ENCODE measurements at places on chromosomes 16 and 17.

DNA sequence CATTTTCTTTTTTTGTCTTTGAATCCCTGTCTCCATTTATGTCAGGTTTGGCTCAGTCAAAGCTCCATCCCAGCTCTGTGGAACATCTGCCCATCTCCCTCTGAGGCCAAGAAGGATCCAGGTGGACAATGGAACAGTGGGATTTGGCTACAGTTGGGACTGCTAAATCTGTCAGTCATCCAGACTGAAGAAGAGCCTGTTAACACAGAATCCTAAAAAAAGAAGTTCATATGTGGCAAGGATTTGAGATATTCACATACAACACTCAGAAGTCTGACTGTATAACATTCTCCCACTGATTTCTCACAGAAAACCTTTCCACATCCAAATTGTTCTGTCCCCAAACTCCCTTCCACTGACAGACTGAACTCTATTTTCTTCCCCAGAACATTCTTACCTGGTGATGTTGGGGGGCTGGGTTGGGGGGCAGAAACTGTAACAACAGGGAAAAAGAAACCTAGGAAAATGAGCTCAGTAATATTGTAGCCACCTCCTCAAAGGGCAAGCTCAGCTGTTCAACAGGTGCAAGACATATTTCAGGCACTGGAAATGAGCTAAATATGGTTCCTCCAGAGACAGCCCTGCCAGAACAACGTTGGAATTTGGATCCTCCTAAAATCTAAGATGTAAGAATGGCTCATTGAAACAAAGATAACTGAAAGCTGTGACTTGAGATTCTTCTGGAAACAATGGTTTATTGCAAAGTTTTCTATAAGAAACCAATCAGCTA is 301.5 kb upstream of the CDH5 start:
- no peak for DNase-seq

DNA sequence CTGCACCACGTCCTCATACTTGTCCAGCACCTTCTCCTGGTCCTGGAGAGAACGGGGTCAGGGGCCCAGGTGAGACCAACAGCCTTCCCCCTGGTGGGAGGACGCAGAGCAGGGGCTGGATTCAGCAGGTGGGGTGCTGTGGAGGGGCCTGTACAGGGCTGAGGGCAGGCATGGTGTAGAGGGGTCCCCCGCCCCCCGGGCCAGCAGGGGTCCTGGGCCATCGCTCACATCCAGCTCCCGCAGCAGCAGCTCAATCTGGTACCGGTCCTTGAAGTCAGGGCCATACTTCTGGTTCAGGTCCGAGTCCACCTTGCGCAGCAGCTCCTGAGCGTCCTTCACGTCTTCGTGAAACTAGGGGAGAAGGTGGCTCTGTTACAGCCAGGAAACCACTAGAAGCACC is 41.6 kb downstream of the PPL start:
- DNase-seq = no peak

- no peak for DNase-seq
Observed at GRCh38 chr17:21394265-21394664, 18.1 kb downstream of the KCNJ12 start.

- no peak for DNase-seq
Observed at GRCh38 chr16:23650674-23651416, 9.6 kb downstream of the DCTN5 start.

- DNase-seq = no peak
Observed at GRCh38 chr17:82180776-82181528, 31.7 kb downstream of the CCDC57 start.

GRCh38 chr17:81428948-81429774 is 33.9 kb downstream of the BAHCC1 start:
- DNase-seq = peak; percentile 83

DNA sequence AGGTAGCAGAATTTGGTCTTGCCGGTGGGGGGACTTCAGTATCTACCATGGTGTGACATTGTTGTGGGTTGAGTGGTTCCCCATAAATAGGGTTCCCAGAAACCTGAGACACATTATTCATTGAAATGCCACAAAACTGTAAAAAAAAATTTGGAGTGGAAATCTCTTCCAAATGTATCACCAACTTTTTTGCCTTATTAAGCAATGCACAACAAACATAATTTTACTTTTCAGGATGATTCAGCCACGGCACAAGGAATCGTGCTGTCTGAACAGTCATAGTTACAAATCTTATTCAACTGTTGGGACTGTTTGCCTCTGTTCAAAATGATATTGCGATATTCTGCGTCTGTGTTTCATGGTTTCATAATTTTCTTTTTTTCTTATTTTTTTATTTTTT is 181.2 kb downstream of the NTN1 start:
- DNase-seq = no peak

- DNase-seq = no peak
Observed at GRCh38 chr16:72565106-72565505, 393.2 kb upstream of the PMFBP1 start.

DNA sequence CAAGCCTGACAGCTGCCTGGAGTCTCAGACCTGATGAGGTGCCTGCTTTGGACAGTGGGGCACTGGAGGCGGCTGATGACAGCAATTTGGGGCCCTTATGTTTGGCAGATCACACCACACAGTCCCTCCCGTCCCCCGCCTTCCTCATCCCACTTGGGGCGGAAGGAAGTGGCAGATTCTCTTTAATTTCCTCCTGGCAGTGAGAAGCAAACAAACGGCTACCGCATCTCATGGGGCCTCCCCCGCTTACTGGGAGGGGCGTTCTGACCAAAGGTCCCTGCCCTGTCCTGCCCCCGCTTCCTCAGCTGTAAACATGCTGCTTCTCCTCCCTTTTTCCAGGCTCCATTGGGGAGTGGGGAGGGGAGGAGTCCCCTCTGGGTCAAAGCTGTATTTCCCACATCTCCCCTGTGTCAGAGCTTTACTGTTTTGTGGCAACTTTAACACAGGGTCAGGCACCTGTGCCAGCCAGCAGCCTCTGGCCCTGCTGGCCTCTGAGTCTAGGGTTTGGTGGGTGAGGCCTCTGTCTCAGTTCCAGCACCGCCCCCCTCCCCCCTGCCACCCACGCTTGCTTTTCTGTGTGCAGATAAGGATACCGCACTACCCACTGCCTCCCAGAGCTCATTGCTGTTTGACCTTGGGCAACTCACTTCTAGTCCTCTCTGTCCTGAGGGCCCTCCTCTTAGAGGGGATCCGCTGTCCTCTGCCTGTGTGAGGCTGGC is 5.4 kb upstream of the NFATC3 start:
- no peak for DNase-seq
